Natural killer cell treated with Interleukin-12 subunit alpha and Interleukin-12 subunit beta and Interleukin-15 and Interleukin-18, amount 100 ng/mL, for 72 hours (primary cell): ENCODE measurements at places on chromosomes 5 and 9. TPM values are rescaled to one million over a fixed set of nuclear protein-coding genes. Genes with fewer than 3 reads are reported as not detected.

DNA sequence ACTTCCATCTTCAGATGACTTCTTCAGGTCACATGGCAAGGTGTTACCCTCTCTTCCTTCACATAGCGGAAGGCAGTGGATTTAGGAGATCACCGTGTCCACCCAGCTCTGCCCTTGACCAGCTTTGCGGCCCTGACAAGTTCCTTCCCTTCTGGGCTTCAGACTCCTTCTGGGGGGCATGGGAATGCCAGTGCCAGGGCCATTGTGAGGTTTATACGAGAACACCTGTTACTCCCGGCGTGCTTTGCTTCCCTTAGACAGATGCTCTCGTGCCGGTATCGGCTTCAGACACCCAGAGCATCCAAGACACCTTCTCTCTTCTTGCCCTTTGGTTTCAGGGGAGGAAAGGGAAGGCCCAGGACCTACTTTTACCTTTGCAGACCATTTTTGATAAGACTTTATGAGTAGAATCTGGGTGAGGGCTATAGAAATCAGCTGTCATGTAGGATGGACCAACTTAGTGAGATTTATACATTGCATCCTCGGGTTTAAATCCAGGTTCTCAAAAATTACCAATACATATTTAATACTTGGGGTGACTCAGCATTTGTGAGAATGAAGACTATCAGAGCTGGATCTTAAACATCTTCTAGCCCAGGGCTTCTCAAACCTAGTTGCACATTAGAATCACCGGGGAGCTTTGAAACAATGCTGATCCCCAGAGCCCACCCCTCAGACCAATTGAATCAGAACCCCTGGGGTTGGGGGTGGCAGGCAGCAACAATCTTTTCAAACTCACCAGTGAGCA, 138.2 kb downstream of the MVB12B start:
- DNase-seq: no peak

DNA sequence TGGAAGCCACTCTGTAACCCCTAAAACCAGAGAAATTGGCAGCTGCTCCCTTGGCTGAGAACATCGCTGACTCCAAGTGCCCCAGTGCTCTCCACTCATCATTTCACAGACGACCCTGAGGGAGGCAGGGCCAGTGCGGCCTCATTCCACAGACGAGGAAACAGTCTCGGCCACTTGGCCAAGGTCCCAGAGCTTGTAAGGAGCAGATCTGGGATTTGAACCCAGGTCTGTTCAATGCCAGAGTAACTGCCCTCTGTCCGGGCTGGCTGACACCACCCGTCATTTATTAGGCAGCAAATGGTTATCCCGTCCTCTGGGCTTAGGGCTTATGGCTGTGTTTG, 19.9 kb upstream of the IER5L start:
- no peak for DNase-seq

The C1QTNF3 gene
- total RNA-seq: 4.6 TPM

DNA sequence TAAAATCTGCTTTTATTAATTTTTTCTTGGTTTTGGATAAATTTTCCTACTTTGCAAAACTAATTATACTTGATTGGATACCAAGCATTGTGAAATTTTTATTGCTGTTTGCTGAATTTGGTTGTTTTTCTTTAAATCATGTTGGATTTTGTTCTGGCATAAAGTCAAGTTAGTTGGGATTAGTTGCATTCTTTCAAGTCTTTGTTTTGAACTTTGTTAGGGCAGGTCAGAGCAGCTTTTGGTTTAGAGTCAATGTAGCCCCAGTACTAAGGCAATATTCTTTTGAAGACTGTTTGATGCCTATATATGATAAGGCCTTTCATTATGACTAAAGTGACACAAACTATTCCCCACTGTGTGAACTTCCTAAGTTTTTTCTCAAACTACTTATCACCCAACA, 531.1 kb downstream of the RASEF start:
- no peak for DNase-seq

The PLAC8L1 gene
- 2.5 TPM for total RNA-seq

The SPATA31A1 gene
- total RNA-seq: not detected

GRCh38 chr9:104606152-104606551, 725 bp upstream of the OR13C2 start:
- DNase-seq: no peak

- DNase-seq: no peak
Measured at GRCh38 chr5:162544905-162545304, 477.3 kb downstream of the GABRG2 start.

DNA sequence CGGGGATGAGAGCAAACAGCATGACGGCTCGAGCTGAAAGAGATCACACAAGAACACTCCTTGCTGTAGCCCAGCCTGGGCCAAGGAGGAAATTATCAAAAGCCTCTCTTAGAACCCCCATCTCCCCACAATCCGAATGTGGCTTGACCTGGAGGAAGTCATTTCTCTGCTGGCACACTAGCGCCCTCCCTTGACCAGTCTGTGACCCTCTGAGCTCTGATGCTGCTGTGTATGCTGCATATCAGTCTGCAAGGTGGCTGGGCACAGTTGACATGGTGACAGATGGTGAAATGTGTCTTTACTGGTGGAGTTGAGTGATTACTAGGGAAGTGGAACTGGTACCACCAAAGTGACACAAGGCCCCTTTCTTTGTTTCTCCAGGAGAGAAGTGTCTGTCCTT, 3.3 kb downstream of the SLC46A2 start:
- no peak for DNase-seq

DNA sequence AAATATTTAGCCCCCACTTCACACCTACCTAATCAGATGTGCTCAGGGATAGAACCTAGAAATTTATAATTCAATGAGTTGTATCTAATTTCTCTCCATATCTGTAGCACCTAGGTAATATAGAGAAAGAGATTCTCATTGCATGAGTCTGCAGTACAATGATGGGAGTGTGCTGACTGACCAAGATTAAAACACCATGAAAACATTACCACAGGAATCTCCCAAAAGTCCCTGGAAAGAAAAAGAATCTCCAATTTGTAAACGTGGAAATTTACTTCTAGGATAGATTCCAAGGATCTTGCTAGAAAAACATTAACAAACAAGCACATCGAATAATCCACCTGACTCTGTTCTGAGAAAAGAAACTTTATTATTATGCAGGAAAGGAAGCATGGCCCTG, 45.0 kb upstream of the DMRTA1 start:
- no peak for DNase-seq

- no peak for DNase-seq
Measured at GRCh38 chr5:75538211-75538610, 26.5 kb downstream of the POLK start.

DNA sequence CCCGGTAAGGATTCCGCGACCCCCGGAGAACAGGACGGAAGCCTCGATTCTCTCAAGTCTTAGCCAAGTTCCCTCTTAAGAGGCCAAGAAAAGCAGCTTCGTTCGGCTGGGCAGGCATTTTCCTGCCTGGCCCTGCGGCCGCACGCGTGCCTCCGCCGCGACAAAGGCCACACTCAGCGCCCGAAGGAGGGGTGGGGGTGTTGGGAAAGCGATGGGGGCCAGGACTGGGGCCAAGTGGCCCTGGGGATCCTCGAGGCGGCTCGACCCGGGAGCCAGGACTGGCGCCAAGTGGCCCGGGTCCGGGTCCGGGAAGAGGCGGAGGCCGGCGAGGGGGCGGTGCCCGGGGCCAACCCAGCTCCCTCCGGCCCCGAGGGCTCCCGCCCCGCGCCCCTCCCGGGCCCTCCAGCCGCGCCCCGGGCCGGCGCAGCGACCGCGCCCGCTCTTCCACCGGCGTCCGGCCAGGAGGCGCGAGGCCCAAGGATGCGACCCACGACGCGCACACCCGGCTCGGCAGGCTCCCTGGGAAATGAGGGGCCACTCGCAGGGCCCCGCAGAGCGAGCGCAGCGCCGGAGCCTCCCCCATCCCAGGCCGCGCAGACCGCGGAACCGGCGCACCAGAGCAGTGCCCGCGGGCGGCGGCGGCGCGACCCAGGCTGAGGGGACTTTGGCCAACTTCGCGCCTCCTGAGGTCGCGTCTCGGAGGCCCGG, 756 bp downstream of the VAV2 start:
- DNase-seq: peak; percentile 57

DNA sequence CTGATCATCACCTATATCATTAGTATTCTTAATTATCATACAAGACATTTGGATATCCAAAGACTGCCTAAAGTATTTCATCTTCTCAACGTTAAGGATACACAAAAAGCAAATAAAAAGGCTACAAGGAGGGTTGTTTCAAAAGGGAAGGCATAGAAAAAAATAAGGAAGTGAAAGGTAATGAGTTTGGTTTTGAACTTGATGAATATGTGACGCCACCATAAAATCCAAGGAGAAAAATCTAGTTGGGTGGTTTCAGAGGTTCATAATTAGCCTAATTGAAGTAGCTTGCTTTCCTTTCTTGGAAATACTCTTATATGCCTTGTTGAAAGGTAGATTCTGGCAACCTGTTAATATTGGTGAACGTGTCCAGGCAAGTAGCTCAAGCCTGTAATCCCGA, 96.1 kb upstream of the SGCD start:
- no peak for DNase-seq

DNA sequence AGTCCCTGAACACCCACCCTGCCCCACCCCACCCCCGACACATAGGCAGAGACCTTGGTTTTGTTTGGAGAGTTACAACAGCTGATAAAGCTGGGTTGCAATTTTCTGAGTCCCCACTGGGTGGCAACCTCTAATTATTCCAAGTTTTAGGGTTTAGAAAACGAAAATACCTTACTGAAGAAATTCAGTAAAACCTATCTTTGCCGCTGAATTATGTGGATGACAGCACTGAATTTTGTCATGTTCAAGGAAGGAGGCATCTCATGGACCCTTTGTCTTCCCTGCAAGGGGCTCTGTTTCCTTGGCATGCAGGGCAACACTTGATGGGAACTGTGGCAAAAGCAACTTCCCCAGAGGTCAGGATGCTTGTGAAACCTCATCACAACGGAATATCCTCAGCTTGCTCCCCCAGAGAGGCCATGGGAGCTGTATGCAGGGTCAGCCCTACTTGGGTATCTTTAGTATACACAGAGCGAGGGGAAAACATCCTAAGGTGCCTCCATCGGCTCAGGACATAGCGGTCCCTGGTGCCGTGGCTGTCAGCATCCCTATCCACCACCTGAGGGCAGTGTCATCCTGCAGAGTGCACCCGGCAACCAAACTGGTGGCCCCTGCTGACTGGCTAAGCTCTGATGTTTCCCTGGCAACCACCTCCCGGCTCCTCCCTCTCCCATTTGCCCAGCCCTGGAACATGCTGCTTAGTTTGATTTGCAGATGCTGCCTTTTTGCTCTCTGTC, 123.1 kb downstream of the RXRA start:
- peak; percentile 79 for DNase-seq

GRCh38 chr9:98022447-98022846, 34.1 kb upstream of the NANS start:
- DNase-seq: no peak

DNA sequence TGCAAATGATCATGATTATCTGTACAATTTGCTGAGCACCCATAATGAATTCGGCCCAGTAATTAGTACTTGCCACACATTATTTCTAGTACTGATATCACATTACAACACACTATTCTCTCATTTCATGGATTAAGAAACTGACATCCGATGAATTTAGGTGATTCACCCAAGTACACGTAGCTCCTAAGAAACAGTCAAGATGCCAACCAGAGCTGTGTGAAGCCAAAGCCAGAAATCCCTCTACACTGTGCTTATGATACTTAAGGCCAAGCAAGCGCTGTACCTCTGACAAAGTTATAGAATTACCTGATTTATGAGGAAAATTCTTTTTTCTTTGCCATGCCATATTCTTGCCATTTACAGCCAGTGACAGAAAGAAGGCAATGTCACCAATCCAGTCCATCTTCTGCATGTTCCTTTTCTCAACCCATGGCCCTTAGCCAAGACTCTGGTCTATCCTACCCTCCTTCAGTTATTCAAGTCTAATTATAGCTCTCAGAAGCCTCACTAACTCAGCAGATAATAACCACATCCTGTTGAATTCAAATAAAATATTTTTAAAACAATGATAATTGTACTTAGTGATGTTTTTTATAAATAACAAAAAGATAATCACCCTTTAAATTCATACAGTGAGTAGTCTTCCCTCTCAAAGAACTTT, 74.3 kb upstream of the PTGER4 start:
- no peak for DNase-seq

The LRRC70 gene
- total RNA-seq: 3.3 TPM

The CARTPT gene
- total RNA-seq: not detected

- no peak for DNase-seq
Measured at GRCh38 chr5:96226941-96227552, 206.0 kb downstream of the PCSK1 start.

- no peak for DNase-seq
Measured at GRCh38 chr5:68257210-68257609, 41.7 kb downstream of the PIK3R1 start.

DNA sequence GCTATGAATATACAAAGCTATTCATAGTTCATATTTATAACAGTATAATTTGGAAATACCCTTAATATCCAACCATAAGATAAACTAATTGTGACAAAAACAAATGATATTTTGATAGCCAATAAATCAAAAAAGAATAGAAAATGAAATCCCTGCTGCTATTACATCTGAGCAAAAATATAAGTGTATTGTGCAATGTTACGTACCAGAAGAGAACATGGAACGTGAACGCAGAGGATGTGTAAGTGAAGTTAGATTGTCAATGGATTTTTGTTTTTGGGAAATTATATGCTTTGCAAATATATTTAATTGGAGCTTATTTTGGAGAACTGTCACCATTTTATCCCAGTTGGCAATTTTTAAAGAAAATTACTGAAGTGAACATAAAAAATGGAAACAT, 15.4 kb downstream of the GCNT1 start:
- DNase-seq: no peak

The PCDHGB7 gene
- total RNA-seq: 0.95 TPM

DNA sequence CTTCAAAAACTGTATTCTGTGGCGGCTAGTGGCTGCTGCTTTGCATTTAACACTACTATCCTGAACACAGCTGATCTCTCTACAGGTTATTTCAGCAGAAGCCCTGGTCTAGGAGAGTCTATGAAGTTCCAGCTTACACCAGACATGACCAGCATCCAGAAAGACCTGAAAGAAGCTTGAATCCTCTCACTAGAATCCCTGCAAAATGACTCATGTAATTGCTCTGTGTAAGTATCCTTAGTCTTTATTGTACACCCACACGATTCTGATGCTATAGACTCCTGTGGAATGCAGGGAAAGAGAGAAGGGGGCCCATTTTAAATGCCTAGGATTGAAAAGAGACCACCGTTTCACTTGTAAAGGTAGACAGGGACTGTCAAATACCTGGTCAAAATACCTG, 859 bp upstream of the GRIA1 start:
- DNase-seq: no peak

The BDP1 gene
- total RNA-seq: 52.4 TPM

GRCh38 chr5:152349683-152350526, 55.2 kb downstream of the NMUR2 start:
- DNase-seq: no peak

The NOXA1 gene
- 0.33 TPM for total RNA-seq

GRCh38 chr5:127292030-127292735, 1.6 kb downstream of the MEGF10 start:
- no peak for DNase-seq

DNA sequence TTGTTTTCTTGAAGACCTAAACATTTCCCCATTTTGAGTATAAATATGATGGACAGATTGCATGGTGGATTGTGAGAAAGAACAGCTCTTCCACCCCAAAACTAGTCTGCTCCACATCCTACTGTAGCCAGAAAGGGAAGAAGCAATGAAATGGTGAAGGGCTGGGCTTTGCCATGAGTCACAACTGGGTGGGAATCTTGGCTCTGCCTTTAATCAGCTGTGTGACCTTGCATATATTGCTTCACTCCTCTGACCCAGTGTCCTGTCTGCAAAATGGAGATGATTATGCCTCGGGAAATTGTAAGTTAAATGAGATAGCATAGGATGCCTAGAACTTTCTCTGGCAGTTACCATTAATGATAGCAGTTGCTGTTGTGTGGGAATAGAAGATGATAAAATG, 101.9 kb downstream of the PDE8B start:
- no peak for DNase-seq

The RPL37 gene
- total RNA-seq: 886 TPM

The CDH18 gene
- total RNA-seq: not detected
